Glutamatergic neuron (in vitro differentiated cells): ENCODE measurements at places on chromosomes 4 and X.

DNA sequence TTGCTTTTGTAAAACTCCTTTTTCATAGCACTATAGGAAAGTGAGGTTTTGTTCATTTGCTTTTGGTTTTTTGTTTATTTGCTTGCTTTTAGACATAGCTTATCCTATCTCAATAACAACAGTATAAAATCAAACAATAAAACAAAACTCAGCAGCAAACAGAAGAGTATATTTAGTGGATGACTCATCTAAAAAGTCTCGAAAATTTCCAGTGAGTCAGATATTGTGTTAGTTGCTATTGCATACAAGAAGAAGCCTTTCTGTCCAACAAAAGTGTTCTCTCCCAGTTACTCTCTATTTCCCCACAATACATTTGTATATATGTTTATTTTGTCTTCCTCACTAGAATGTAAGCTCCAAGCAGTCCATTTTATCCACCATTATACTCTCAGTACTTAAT, 36.0 kb upstream of the NPNT start:
- no peak for DNase-seq

- DNase-seq, result no peak
Observed at GRCh38 chr4:165537028-165537648, 158.3 kb downstream of the CPE start.

DNA sequence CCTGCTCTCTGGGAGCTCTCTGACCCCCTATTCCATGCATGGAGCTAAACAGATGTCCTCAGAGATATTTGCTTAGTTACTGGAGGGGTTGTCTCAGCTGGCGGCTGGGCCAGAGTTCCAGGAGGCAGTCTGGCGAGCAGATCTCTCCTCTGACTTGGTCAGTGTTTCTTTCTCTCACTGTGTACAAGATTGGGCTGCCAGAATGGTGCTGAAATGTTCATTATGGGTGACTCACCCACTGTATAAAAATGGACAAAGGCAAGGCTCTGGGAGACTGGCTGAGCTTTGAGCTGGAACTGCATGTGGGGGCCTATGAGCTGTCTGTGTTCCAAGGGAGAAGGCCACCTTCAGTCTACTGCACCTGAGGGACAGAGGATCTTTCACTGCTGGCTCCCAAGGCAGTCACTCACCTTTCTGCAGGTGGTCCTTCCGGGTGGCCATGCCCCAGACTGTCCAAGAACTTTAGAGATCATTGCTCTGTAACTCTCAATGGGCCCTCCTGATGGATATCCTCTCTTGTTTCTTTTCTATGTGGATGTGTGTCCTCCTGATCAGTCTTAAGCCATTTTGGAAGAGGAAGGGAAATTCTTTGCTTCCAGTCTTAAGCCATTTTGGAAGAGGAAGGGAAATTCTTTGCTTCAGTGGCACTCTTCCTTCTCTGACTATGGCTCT, 88.2 kb downstream of the CFAP299 start:
- no peak for DNase-seq

DNA sequence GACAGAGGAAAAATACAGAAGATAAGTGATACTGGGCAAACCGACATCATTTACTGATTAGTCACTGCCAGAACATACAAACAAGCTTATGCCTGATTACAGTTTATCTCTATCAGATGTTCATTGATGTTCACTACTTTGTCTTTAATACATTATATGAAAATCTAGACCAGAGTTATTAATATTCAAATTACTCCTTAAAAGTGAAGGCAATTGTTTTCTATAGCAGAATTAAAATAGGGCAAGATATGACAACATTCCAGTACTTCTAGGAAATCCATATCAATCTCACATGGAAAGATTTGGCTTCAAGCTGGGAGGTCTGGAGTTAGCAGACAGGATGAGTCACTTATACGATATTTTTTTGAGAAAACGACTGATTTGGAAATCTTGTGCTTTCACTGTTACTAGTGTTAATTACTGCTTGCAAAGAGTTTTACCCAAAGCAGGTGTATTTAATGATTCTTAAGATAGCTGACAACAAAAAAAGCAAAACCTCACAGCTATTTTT, 31.8 kb downstream of the HPGD start:
- no peak for DNase-seq

GRCh38 chrX:53440621-53441517, 6.7 kb upstream of the HSD17B10 start:
- peak; percentile 42 for DNase-seq

DNA sequence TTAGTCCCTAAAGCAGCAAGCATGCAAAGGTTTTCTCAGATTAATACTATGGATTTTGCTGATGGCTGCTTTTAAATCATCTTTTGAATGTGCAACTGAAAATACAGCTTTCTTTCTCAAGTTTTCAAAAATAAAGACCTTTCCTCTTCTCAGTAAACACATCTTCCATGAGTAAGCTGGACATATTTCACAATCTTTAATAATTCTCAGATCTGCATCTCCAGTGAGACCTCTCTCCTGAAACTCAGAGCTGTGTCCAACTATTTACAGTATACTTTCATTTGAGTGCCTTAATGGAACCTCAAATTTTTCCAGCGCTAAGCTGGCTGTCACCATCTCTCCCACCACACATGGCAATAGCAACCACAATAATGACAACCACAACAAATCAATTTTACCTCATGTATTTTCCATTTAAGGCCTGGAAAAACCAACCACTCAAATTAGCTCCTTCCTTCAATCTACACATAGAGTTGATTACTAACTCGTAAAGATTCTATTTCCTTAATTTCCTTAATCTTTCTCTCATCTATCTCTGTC, 192.4 kb upstream of the RPL34 start:
- no peak for DNase-seq

- DNase-seq, result no peak
Observed at GRCh38 chr4:170589597-170590191, 499.9 kb upstream of the AADAT start.

GRCh38 chr4:189124149-189124758, 816.4 kb upstream of the FRG1 start:
- peak; percentile 65 for DNase-seq

- DNase-seq, result no peak
Observed at GRCh38 chr4:70895811-70896491, 6.2 kb upstream of the MOB1B start.

DNA sequence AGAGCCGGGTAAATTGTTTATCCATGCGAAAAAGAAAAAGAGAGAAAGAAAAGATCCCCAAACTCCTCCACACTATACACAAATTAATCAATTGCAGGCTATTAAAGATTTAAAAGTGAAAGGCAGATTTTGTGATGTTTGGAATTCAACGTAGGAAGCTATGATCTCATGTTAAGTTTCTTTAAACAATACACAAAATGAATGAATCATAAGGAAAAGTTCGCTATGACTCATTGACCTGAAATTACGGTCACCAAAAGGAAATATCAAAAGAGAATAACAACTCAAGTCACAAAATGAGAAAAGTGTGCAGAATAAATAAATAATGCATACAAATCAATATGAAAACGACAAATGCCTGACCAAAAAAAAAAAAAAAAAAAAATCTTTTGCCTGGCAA, 28.6 kb downstream of the CLNK start:
- no peak for DNase-seq

DNA sequence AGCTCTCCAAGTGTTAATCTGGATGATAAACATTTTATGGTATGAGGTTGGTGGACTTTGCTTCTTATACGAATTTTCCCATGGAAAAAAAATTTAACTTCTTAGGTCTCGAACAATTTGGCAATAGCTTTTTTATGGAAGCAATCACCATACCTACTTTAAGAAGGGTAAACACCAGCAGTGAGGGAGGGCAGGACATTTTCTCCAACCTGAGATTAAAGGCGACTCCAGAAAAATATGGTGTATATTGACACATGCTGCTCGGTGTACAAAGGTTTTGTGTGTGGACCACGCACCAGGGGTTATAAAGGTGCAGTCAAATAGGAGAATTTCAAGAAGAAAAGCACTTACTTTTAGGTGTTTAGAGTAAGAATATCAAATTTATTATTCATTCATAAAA, 34.2 kb upstream of the SULT1E1 start:
- DNase-seq, result no peak

GRCh38 chrX:72009731-72010130, 99.1 kb downstream of the NHSL2 start:
- DNase-seq, result no peak

- no peak for DNase-seq
Observed at GRCh38 chr4:163707873-163708272, 213.4 kb downstream of the TMA16 start.

GRCh38 chr4:108060164-108060563, 70.5 kb downstream of the HADH start:
- DNase-seq, result no peak

DNA sequence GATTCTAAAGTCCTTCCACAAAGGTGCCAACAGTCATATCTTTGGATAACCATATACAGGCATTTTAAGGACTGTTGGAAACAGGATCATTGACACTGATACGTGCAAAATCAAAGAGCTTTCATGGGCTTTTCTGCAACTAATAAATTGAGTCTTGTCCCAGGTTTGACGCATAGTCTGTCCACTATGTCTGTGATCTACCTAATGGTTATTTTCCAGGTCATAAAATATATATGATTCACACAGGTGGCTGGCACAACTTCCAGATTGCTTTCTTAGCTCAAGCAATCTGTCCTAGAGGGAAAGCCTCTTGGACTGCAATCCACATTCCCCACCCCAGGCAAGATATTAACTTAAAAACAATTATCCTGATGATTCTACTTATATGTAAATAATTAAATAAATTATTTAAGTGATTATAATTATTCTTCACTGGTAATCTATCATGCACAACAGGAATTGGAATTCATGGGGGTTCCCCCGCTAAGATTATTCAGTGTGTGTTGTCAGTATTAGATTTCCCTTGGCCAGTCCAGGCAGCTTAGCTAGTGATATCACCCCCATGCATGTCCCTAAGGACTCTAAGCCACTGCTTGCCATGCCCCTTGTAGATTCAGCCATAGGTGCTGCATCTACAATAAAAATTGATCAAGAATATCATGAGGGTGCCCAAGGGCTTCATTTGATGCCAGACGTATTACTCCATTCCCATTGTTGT, 97.8 kb downstream of the TLL1 start:
- no peak for DNase-seq

DNA sequence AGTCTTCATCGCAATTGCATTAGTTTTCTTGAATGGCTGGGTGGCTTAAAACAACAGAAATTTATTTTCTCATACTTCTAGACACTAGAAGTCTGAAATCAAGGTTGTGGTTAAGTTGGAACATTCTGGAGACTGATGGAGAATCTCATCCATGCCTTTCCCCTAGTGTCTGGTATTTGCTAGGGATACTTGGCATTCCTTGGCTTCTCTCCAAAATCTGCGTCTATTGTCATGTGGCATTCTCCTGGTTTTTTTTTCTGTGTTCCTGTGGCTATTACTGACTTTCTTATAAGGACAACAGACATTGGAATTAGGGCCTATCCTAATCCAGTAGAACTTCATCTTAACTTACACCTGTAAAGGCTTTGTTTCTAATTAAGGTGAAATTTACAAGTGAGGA, 272.8 kb upstream of the EPHA5 start:
- no peak for DNase-seq

DNA sequence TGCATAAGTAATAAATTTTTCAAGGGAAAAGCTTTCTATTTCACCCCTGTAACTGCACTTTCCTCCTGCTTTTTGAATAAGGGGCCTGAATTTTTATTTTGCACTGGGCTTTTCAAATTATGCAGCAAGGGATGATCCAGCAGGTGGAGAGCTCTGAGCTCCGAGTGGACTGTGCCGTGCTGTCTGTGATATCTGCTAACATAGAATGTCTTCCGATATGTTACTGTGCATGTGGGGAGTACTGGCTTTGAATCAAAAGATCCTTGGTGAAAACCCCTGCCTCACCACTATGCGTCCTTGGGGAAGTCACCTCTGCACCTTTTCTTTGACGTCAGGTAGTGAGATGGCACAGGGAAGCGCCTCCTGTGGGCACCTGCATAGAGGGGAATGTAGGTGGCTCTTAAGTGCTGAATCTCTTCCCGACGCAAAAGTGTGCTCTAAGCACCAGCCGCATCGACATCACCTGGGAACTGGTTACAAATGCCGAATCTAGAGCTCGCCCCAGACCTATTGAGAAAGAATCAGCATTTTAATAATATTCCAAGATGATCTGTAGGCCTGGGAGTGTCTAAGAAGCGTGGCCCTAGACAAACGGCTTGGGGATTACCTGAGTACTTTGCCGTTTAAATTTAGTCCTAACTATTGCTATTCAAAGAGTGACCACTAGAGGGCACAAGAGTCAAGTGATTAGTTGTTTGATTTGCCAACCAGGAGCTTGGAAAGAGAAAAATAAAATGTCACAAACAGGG, 19.2 kb upstream of the WFS1 start:
- DNase-seq, result no peak

DNA sequence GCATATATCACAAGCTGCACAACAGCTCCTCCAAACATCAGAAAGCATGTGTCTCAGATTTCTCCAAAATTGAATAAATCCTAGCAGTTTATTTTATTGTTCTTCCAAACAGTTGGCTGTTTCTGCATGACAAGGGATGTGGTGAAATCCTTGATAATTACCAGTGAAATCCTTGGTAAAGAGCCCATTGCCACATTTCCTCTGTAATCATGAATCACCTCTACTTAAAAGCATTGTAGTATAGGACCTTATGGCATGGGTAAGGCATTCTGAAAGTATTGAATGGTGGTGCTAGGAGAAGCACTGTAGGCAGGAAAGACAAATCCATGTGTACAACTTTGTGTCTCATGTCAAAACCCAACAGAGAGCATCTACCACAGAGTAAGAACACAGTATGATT, 135.8 kb upstream of the NDST3 start:
- DNase-seq, result no peak

GRCh38 chrX:131854581-131854980, 168.5 kb upstream of the STK26 start:
- no peak for DNase-seq

DNA sequence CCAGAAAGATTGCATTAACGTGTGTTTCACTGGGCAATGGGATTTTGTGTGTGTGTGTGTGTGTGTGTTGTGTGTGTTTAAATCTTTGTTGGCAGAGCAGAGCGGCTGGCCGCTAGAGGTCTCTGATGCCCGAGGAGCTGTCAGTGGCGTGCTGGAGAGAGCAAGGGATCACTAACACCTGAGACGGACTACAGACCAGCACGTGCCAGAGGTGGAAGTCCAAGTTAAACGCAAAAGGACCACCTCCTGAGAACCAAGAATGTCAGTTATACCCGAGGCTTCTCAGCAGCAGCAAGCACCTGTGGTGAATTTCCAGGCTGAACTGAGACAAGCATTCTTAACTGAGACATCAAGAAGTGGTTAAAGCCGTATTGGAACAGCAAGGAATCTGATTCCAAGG, 9.0 kb upstream of the SLC25A14 start:
- peak; percentile 52 for DNase-seq

- no peak for DNase-seq
Observed at GRCh38 chr4:137647375-137647774, 115.1 kb upstream of the PCDH18 start.

- DNase-seq, result no peak
Observed at GRCh38 chrX:30643313-30643821, 9.9 kb upstream of the GK start.

DNA sequence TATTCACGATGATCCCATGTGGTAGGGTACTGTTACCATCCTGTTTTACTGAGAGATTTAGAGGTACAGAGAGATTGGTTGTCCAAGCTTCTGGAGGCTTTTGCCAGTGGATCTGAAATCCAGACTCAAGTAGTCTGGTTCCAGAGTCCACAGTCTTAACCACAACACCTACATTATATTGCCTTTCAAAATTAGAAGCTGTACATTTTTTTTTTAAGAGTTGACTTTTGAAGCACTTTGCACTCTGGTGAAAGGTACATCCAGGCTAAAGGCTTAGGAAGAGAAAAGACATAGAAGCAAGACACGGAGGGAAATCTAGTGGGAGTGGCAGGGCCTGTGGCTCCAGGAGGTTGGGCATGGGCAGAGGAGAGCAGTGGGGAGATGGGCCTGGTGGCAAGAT, 122.1 kb downstream of the AFF1 start:
- DNase-seq, result no peak
